ENCODE measurements at places on chromosomes 5 and 9. TPM values are rescaled to one million over a fixed set of nuclear protein-coding genes. Genes with fewer than 3 reads are reported as not detected.

DNA sequence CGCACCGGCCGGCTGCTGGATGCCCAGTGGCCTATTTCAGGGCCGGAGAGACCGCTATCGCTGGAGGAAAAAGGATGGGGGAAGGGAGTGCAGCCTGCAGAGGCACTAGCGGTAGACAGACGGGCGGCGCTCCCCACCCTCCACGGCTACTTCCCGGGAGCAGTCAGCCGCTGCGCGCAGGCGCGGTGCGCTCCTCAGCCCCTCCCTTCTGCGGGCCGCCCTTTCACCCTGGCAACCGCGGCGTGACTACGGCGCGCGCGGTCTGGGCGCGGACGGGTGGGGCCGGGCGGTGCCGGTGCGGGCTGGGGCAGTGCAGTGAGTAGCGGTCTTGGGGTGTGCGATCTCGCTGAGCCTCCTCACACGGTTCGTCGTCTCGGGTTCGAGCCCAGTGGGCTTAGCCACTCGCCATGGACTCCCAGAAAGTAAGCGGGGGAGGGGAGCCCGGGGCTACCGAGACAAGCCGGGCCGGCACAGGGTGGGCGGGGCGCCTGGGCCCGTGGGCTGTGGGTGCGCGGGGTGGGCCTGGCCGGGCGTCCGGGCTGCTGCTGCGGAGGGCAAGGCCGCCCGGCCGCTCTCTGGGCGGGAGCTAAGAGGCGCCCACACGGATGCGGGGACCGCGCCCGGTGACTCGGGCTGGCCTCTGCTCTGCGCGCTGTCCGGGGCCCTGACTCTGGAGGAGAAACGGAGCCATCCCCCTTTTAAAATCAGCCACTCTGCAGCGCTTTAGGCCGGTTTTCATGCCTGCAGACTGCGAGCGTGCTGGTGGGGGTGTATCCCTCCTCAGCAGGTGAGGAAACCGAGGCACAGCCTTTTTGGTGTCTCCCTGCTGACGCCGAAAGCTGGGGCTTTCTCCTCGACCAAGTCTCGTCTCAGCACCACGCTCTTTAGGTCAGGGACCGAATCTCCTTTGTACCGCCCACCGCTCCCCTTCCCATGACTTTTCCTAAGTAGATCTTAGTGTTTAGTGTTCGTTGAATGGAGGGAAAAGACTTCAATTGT is at the start of gene FSD1L:
FSD1L (plus strand) TSS at position 221 of the 999 bp plus-strand sequence; CDS start at position 408, 187 bp downstream.
- no peak for DNase-seq

GRCh38 chr9:127014910-127015540 is 100.4 kb downstream of the RALGPS1 start:
- DNase-seq, result no peak

Gene SHISAL2B
- not detected for total RNA-seq

- DNase-seq, result no peak
These were observed 70.7 kb upstream of the RNF38 start for GRCh38 chr9:36470643-36471290.

Gene PCDHA5
- 0.25 TPM for total RNA-seq

Gene PCDHB5
- total RNA-seq, result 2.9 TPM

DNA sequence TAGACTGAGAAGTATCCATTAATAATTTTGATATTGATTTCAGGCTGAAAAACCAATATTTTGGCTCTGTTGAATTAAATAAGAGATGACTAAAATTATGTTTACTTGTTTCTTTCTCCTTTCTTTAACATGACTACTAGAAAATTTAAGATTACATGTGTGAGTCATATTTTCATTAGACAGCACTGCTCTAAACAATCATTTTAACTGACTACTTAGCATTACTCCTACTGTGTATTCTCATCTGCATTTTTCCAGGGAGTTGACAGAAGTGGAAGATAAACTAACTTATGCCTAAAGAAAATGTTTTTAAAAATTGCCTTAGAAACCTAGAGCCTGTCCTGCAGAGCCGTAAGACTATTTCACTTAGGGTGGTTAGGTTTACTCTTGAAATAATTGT is 29.1 kb downstream of the TNC start:
- no peak for DNase-seq

DNA sequence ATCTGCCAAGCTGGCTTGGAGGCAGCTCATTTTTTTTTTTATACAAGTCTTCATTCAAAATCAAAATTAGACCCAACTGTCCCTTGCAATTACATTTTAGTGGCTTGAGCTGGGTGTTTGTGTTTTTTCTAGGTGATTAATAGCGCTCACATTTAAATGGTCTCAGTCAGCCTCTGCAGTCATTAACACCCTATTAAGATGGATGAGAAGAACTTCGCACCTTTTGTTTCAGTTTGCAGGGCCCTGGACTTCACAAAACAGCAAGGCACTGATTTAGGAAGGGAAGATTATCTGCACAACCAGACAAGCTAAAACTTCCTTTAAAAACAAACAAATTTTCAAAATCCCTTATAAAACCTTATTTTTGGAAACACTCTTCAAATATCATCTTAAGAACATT is 374.8 kb downstream of the EFNA5 start:
- DNase-seq, result no peak

DNA sequence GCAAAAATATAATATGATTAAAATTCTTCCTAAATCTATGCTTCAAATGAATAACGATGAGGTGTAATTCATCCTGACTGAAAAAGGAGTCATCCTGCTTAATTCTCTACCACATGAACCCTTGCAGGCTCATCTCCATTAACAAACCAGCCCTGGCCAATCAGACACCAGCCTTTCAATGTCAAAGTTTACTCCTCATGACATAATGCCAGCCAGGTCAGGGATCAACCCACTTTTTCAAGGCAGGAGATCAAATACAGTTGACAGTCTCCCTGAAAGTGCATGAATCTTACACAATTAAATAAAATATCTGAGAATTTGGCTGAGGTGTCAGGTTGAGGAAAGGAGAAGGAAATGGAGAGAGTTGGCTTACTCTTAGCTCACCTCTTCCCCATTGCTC is 7.0 kb downstream of the GRIN3A start:
- no peak for DNase-seq

- no peak for DNase-seq
These were observed 307.5 kb upstream of the CLINT1 start for GRCh38 chr5:158166424-158166823.

GRCh38 chr9:126505697-126506346 is 107.9 kb upstream of the LMX1B start:
- no peak for DNase-seq
